ENCODE measurements at places on chromosomes 6 and 20.

DNA sequence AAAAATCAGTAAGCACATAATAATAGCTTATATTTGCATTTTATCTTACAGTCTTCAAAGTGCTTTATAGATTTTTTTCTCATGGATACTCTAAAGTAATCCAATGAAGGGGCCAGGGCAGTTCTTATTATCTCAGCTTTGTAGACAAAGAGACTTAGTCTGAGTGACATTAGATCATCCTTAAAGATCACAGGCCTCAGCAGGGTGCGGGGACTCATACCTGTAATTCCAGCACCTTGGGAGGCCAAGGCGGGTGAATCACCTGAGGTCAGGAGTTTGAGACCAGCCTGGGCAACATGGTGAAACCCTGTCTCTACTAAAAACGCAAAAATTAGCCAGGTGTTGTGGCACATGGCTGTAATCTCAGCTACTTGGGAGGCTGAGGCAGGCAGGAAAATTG lies 14.5 kb downstream of the FERMT1 start:
- no peak for DNase-seq
- H3K4me3 ChIP-seq = no peak overlapping the region
- no peaks in the 10 kb centered on the region for H3K27me3 ChIP-seq
- no peak overlapping the region for H3K27ac ChIP-seq
- no peaks in the 10 kb centered on the region for H3K36me3 ChIP-seq
- H3K4me1 ChIP-seq = no peaks in the 10 kb centered on the region

- H3K36me3 ChIP-seq = no peaks in the 10 kb centered on the region
- no peak overlapping the region for H3K4me3 ChIP-seq
- no peak for DNase-seq
- no peaks in the 10 kb centered on the region for H3K27me3 ChIP-seq
These were observed 22.7 kb downstream of the MAPK14 start for GRCh38 chr6:36050305-36050704.

DNA sequence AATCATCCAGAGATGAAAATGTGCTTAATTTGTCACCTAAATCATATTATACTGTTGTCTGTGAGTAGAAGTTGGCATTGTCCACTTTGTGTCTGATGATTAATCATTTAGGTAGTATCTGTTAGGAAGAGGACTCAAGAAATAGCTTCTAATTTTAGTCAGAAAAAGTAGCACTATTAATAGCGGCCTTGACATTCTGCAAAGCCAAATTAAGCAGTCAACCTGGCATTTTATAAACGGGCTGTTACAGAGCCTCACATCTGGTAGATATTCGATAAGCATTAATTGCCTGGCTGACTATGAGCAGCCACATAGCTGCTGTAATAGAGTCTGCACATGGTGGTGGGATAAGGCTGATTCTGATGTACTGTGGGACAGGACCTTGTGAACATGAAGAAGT lies 99.5 kb downstream of the KLHL32 start:
- H3K27me3 ChIP-seq = no peaks in the 10 kb centered on the region
- H3K4me1 ChIP-seq = no peaks in the 10 kb centered on the region

GRCh38 chr6:55536391-55536956 lies 42.5 kb downstream of the HMGCLL1 start:
- no peak overlapping the region for H3K4me3 ChIP-seq
- H3K27ac ChIP-seq = no peak overlapping the region
- no peaks in the 10 kb centered on the region for H3K36me3 ChIP-seq
- H3K27me3 ChIP-seq = no peaks in the 10 kb centered on the region

DNA sequence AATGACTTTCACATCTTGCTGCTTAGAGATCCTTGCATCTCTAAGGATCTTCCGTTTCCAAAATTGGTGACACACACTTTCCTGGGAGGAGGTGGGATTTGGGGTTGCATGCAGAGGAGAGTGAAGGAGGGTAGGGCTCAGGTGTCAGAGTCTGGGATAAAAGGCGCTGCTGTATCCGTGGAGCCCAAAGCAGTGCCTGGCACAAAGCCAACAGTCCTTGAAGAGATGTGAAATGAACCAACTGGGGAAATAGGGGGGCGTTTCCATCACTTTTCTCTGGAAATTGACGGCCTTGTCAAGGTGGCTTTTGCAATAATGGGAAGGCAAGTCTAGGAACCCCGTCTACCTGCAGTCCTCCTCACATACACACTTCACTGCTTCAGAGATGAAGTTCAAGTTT lies 59.5 kb upstream of the NELFCD start:
- H3K4me1 ChIP-seq = no peaks in the 10 kb centered on the region
- no peak overlapping the region for H3K27ac ChIP-seq
- H3K36me3 ChIP-seq = no peaks in the 10 kb centered on the region
- DNase-seq = no peak

- H3K36me3 ChIP-seq = no peaks in the 10 kb centered on the region
- H3K27me3 ChIP-seq = no peaks in the 10 kb centered on the region
- no peak within 1 kb of the TSS for H3K27ac ChIP-seq
- H3K4me3 ChIP-seq = no peak within 1 kb of the TSS
- no peaks in the 10 kb centered on the region for H3K4me1 ChIP-seq
- DNase-seq = no peak
These were observed at the start of gene HLA-DQB1 for GRCh38 chr6:32666420-32667300. HLA-DQB1 (minus strand) TSS chr6:32666657; CDS start chr6:32666607, 50 bp downstream.
